Activated CD4-positive, alpha-beta memory T cell treated with anti-CD3 and anti-CD28 coated beads for 36 hours (primary cell): ENCODE measurements at places on chromosomes 11 and 22. TPM values are rescaled to one million over a fixed set of nuclear protein-coding genes. Genes with fewer than 3 reads are reported as not detected.

KRTAP5-1 gene
- not detected for total RNA-seq

ADAMTS15 gene
- total RNA-seq = not detected

MAJIN gene
- 0.82 TPM for total RNA-seq

- H3K36me3 ChIP-seq = no peaks in the 10 kb centered on the region
- H3K27ac ChIP-seq = no peak overlapping the region
- H3K27me3 ChIP-seq = no peaks in the 10 kb centered on the region
- no peak for DNase-seq
Observed at GRCh38 chr22:33717694-33718396, 202.4 kb downstream of the LARGE1 start.

MYOD1 gene
- not detected for total RNA-seq

SHISAL1 gene
- total RNA-seq = not detected

- DNase-seq = no peak
- no peaks in the 10 kb centered on the region for H3K36me3 ChIP-seq
- no peaks in the 10 kb centered on the region for H3K27me3 ChIP-seq
- H3K27ac ChIP-seq = no peak overlapping the region
Observed at GRCh38 chr11:104380358-104380757, 216.4 kb upstream of the PDGFD start.

YDJC gene
- total RNA-seq = 47.1 TPM

- peaks cover 18% of the 10 kb centered on the region for H3K27me3 ChIP-seq
- H3K4me3 ChIP-seq = no peak overlapping the region
- DNase-seq = no peak
- H3K27ac ChIP-seq = no peak overlapping the region
Observed at GRCh38 chr22:16838073-16838472, 12.9 kb upstream of the XKR3 start.

GRCh38 chr22:21052715-21053459 is 7.1 kb downstream of the LRRC74B start:
- H3K36me3 ChIP-seq = no peaks in the 10 kb centered on the region
- no peak overlapping the region for H3K4me3 ChIP-seq
- peaks cover 5% of the 10 kb centered on the region for H3K27me3 ChIP-seq

- no peak overlapping the region for H3K27ac ChIP-seq
- H3K36me3 ChIP-seq = no peaks in the 10 kb centered on the region
- H3K4me1 ChIP-seq = no peaks in the 10 kb centered on the region
- peaks cover 12% of the 10 kb centered on the region for H3K27me3 ChIP-seq
- no peak for DNase-seq
Observed at GRCh38 chr11:131302836-131303235, 67.6 kb upstream of the NTM start.

BARX2 gene
- total RNA-seq = 0.71 TPM

RAG2 gene
- total RNA-seq = not detected

UPK3A gene
- total RNA-seq = not detected

DNA sequence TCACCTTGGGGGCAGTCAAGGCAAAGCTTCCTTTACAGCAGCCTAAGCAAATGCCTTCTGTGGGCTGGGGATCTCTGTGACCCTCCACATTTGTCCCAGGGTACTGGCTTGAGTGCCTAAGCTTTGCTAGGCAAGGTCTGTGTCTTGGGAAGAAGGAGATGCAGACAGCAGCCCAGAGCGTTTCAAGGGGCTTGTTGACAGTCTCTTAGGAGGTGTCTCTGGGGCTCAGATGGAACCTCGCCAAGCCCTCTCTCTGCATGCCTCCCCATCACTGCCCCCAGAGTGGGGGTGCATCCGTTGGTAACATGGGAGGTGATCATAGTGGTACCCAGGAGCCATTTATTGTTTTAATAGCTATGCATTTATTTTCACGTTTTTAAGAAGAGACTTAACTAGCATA is 29.1 kb upstream of the TMPRSS4 start:
- H3K4me1 ChIP-seq = peaks cover 91% of the 10 kb centered on the region
- no peaks in the 10 kb centered on the region for H3K27me3 ChIP-seq
- H3K36me3 ChIP-seq = no peaks in the 10 kb centered on the region
- DNase-seq = no peak

OR51F2 gene
- total RNA-seq = not detected
